Occipital lobe (tissue), 3 donors: ENCODE measurements at places on chromosomes 12 and 14.

- no peak for DNase-seq
Measured at GRCh38 chr14:86823581-86823980, 1169.4 kb downstream of the GALC start.

- DNase-seq = no peak
Measured at GRCh38 chr14:96479435-96480146, 22.6 kb upstream of the PAPOLA start.

DNA sequence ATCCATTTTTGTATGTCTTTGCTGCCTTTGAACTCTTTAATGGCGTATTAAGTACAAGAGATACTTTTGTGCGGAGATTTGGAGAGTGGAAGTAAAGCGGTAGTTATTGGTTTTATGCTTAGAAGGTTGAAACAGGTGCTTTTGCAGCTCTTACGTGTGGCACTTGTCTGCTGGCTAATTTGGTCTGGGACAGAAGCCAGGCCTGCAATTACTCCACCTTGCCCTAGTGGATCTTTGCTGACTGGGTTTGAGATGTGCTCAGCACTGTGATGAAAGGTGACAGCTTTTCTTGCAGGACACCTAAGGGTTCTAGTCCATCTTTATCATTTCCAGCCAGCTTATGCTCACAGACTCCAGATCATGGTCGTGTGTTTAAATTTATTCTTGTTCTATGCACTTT, 252.5 kb downstream of the RPL10L start:
- no peak for DNase-seq

DNA sequence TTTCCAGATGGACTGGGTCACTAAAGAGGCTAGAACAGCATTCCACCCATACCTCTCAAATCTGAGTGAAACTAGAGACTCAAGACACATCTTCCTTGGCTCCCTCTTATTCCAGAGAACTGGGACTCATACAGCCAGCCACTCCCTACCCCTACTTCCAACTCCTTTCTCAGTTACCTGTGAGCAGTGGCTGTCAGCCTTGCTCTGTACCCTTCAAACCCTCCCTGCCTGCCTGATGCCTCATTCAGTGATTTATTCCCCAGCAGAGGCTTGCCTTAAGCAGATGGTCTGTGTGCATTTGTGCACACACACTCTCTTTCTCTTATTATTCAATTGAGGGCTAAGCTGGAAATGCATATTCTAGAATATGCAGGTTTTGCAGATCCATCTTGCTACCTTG, 14.6 kb downstream of the GPR84 start:
- no peak for DNase-seq

DNA sequence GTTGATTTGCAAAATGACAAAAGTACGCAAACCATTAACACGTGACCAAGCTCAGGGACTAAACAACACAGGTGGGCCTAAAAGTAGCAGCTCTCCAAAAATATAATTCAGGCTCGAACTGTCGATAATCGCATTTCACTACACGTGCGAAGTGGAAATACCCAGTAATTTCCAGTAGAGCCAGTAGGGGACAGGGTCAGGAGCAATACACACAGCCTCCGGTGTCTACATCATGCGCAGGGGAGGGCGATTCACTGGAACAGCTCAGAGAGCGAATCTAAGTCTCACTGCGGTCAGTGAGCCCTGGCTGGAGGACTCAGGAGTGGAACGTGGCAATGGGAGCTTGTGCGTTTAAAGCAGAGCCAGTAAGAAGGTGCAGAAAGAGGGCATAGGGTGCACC, 40.4 kb downstream of the SETD3 start:
- DNase-seq = no peak

- DNase-seq = no peak
Measured at GRCh38 chr14:20438664-20439063, 2.7 kb upstream of the KLHL33 start.

GRCh38 chr14:96852823-96853422, 55.7 kb downstream of the VRK1 start:
- no peak for DNase-seq

DNA sequence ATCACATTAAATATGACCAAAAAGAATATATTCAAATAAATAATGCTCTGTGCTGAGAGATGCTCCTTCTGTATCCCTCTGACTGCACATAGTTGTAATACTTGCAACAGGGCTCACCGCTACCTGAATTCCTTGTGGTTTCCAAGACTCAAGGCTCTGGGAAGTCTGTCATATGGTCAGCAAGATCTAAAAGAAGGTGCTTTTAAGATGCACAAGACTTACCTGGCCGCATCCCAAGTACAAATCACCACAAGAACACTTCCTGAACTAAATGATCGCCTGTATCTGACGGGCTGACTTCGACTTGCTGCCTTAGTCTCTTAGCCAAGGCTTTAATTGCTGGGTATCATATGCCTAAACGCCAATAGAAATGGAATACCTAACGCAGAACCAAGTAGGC, 67.2 kb downstream of the HECTD4 start:
- no peak for DNase-seq

DNA sequence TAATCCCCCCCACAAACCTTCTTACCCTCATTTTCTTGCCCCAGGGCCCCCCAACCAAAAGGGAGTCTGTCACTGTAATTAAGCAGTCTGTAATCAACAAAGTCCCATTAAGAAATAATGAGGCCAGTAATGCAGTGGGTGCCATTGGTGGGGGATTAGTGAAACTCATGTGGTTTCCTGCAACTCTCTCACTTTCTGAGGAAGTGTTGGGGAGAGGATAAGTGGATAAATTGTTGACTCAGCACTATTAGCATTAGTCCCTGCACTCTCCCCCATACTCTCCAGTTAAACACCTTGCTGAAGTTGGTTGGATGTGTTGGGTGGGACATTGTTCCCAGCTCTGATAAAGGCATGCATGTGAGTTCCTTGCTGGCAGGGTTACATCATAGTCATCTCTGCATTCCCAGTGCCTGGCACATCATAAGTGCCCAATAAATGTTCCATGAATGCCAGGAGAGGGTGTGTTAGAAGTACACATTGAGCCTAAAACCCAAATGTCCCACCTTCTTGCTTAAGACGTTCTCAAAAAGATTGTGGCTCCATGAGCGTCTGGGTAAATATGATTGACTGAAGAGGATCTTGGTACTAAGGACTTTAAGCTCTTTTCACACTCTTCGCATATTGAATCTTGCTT, 45.8 kb upstream of the HOXC13 start:
- DNase-seq = no peak

GRCh38 chr12:25970082-25970481, 11.6 kb downstream of the RASSF8 start:
- no peak for DNase-seq

DNA sequence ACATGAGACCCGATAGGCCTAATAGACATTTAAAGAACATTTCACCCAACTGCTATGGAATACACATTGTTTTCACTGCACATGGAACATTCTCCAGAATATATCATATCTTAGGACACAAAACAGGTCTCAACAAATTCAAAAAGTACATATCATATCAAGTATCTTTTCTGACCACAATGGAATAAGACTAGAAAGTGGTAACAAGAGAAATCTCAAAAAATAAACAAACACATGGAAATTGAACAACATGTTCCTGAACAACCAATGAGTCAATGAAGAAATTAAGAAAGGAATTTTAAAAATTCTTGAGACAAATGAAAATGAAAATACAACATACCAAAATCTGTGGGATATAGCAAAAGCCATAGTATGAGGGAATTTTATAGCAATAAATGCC, 208.1 kb downstream of the PTPRO start:
- no peak for DNase-seq

DNA sequence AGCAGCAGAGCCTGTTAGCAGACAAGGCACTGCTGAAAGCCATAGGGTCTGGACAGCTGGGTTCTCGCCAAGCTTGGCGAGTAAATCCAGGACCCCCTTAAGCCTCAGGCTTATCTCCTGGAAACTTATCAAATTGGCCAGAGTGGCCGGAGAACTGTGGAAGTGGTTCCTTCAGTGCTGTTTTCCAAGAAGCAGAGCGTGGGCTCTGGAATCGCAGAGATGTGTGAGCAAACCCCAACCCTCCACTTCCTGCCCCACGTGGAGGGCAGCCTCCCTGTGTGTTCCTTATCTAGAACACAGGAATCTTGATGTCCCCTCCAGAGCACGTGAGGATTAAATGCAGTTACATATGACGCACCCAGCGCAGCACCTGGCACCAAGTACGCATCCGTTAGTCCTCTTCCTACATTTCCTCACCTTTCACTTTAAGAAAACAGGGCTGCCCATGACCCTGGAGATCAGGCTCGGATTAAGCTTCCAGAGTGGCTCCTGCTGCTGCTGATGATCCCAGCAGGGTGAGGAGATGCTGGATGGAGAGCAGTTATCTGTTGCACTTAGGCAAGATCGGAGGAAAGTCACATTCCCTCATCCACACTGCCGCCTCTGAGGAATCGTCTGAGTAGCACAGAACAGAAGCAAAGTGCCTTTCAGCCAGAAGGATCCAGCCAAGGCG, 35.0 kb downstream of the MMAB start:
- no peak for DNase-seq

GRCh38 chr12:10031771-10032175, 1.3 kb downstream of the CLEC9A start:
- no peak for DNase-seq
